CD8-positive, alpha-beta T cell (primary cell): ENCODE measurements at places on chromosomes 3 and 15.

DNA sequence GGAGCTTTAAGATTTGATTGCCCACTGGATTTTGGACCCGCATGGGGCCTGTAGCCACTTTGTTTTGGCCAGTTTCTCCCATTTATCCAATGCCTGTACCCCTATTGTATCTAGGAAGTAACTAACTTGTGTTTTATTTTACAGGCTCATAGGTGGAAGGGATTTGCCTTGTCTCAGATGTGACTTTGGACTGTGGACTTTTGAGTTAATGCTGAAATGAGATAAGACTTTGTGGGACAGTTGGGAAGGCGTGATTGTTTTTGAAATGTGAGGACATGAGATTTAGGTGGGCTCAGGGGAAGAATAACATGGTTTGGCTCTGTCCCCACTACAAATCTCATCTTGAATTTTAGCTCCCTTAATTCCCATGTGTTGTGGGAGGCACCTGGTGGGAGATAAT, 30.7 kb upstream of the NECTIN3 start:
- no peak for DNase-seq

DNA sequence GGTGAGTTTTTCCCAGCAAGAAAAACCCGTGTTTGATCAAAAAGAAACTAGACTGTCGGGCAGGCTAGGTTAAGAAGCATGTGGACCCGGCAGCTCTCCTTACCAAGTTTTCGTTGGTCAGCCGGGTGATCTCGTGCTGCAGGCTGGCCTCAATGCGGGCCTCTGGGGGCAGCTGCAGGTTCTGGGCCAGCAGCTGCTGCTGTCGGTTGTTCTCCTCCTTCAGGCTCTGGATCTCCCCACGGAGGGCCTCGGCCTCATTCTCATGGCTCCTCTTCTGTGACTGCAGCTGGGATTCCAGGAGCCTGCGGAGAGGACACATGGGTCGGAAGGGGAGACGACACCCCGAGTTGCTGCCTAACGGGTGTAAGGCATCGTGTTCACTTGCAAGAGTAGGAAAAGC, 44.5 kb upstream of the MYO5C start:
- no peak for DNase-seq

GRCh38 chr3:124121379-124122312, 129.7 kb upstream of the ROPN1 start:
- DNase-seq, result no peak

GRCh38 chr15:29566914-29567313, 255.4 kb downstream of the TJP1 start:
- DNase-seq, result no peak

- DNase-seq, result no peak
Observed at GRCh38 chr3:166324401-166324800, 487.2 kb upstream of the BCHE start.

GRCh38 chr3:25911525-25912295, 121.8 kb downstream of the OXSM start:
- DNase-seq, result no peak

GRCh38 chr3:171956705-171957104, 82.7 kb upstream of the FNDC3B start:
- DNase-seq, result no peak
